ENCODE measurements at places on chromosomes 7 and 10. TPM values are rescaled to one million over a fixed set of nuclear protein-coding genes. Genes with fewer than 3 reads are reported as not detected.

Gene SPDYE2
- total RNA-seq, result 0.22 TPM

Gene GALNT17
- total RNA-seq, result not detected

Gene TSPAN12
- not detected for total RNA-seq

DNA sequence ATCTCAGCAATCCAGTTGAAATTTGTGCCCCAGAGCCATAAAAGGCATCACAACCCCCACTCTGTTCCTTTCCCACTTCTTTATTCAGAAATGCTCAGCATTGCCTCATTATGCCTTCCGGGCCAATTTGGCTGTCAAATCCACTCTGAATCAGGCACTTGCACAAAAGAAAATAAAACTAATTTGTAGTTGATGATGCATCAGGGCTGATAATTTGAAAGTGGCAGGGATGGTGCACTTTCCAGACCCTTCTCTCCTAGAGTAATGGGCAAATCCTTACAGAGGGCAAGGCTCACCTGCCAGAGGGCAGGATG lies 147.9 kb upstream of the PDE1C start:
- DNase-seq, result peak; percentile 27
- H3K4me3 ChIP-seq, result no peak overlapping the region
- no peak overlapping the region for H3K27ac ChIP-seq

GRCh38 chr7:30403477-30403876 lies 75.1 kb downstream of the NOD1 start:
- H3K27me3 ChIP-seq, result no peaks in the 10 kb centered on the region
- H3K4me1 ChIP-seq, result peaks cover 42% of the 10 kb centered on the region
- DNase-seq, result peak; percentile 96
- H3K4me3 ChIP-seq, result no peak overlapping the region
- H3K36me3 ChIP-seq, result peaks cover 2% of the 10 kb centered on the region

GRCh38 chr7:149007146-149007545 lies 21.2 kb downstream of the PDIA4 start:
- no peaks in the 10 kb centered on the region for H3K27me3 ChIP-seq
- DNase-seq, result no peak
- H3K4me3 ChIP-seq, result no peak overlapping the region
- H3K4me1 ChIP-seq, result no peaks in the 10 kb centered on the region
- no peak overlapping the region for H3K27ac ChIP-seq

GRCh38 chr10:89114846-89115625 lies 92.1 kb downstream of the CH25H start:
- no peak overlapping the region for H3K27ac ChIP-seq
- no peaks in the 10 kb centered on the region for H3K27me3 ChIP-seq
- peaks cover 20% of the 10 kb centered on the region for H3K4me1 ChIP-seq
- DNase-seq, result no peak
- H3K36me3 ChIP-seq, result no peaks in the 10 kb centered on the region

- H3K4me3 ChIP-seq, result peak overlapping the region; percentile 78
- peaks cover 4% of the 10 kb centered on the region for H3K36me3 ChIP-seq
- peaks cover 34% of the 10 kb centered on the region for H3K4me1 ChIP-seq
- no peaks in the 10 kb centered on the region for H3K27me3 ChIP-seq
- no peak for DNase-seq
These were observed 2.0 kb downstream of the MICALL2 start for GRCh38 chr7:1457059-1457948.

DNA sequence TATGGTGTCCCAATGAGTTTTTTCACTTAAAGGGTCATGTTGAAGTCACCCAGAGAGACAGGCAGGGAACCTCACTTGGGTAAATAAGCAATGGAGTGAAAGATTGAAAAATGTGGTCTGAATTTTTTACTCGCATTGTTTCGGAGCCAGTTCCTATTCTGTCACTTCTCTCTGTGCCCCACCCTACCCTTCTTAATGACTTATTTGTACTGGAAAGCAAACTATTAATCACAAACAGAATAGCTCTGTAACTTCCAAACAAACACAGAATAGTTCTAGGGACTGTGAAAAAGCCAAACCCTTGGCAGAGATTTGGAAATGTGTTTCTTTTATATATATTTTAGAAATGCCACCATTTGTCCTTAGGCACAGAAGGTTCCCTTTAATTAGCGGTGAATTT lies 76.0 kb downstream of the LRMDA start:
- no peak for DNase-seq
- H3K4me3 ChIP-seq, result no peak overlapping the region
- peaks cover 19% of the 10 kb centered on the region for H3K4me1 ChIP-seq
- no peaks in the 10 kb centered on the region for H3K27me3 ChIP-seq
- no peak overlapping the region for H3K27ac ChIP-seq

DNA sequence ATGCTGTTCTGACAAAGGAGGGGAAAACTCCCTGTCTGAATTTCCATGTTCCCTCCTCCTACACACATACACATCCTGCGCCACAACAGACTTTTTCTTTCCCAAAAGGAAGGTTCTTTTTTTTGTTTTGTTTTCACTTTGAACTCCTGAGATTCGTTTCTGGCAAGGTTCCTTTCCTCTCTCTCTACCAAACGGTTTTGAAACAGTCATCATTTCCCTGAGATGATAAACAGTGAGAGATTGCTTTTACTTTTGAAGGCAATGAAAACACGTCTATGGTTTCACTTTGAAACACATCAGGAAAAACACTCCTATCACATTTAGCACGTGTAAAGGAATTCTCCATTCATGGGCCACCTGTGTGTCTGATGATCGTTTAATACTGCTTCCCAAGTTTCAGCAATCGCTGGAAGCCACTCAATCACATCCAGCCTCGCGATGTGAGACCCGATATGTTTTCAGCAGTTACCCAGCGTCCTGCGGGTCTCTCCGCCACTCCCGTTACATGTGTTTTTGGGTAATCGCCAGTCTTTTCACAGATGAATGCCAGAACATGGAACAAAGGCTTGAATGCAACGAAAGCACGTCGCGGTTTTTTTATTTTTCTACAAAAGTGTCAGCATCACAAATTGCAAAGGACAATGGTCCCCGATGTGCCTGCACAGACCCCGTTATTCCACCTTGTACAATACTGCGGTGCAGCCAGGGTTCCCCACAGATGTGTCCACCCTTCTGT lies 62.8 kb upstream of the CUX1 start:
- DNase-seq, result peak; percentile 59
- H3K4me1 ChIP-seq, result peaks cover 5% of the 10 kb centered on the region
- H3K27ac ChIP-seq, result peak overlapping the region; percentile 86
- H3K27me3 ChIP-seq, result no peaks in the 10 kb centered on the region
- peak overlapping the region; percentile 78 for H3K4me3 ChIP-seq

GRCh38 chr10:74612195-74612594 lies 214.2 kb upstream of the KAT6B start:
- DNase-seq, result peak; percentile 13
- peaks cover 6% of the 10 kb centered on the region for H3K36me3 ChIP-seq
- H3K27ac ChIP-seq, result no peak overlapping the region
- H3K4me3 ChIP-seq, result no peak overlapping the region

GRCh38 chr10:132500781-132501415 lies 36.7 kb upstream of the INPP5A start:
- H3K36me3 ChIP-seq, result no peaks in the 10 kb centered on the region
- H3K4me3 ChIP-seq, result no peak overlapping the region
- DNase-seq, result no peak
- peaks cover 6% of the 10 kb centered on the region for H3K4me1 ChIP-seq

GRCh38 chr10:30645340-30645827 lies 15.8 kb upstream of the LYZL2 start:
- no peak overlapping the region for H3K27ac ChIP-seq
- H3K27me3 ChIP-seq, result peaks cover 35% of the 10 kb centered on the region
- H3K4me3 ChIP-seq, result no peak overlapping the region
- no peaks in the 10 kb centered on the region for H3K36me3 ChIP-seq

DNA sequence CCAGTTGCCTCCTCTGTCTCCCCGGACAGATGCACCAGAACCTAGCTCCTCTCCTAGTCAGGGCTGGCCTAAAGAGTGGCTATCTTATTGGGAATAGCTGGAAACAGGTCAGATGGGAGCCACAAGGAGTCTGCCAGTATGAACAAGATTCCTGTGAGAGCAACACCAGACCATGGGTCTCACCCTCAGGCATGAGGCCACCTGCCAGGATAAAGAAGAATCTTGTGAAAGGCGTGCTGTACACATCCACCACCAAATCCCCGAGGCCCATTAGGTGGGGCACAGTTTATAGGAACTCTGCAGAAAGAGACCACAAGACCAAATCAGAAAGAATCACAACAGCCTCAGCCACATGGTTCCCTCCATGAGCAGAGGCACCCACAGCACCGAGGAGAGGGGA lies 325.9 kb downstream of the TNS3 start:
- DNase-seq, result no peak
- H3K27ac ChIP-seq, result no peak overlapping the region
- no peaks in the 10 kb centered on the region for H3K27me3 ChIP-seq
- H3K36me3 ChIP-seq, result no peaks in the 10 kb centered on the region
- peaks cover 6% of the 10 kb centered on the region for H3K4me1 ChIP-seq
- no peak overlapping the region for H3K4me3 ChIP-seq

GRCh38 chr7:7773334-7774309 lies 55.2 kb upstream of the RPA3 start:
- H3K27me3 ChIP-seq, result no peaks in the 10 kb centered on the region
- H3K4me1 ChIP-seq, result peaks cover 51% of the 10 kb centered on the region
- H3K36me3 ChIP-seq, result peaks cover 7% of the 10 kb centered on the region
- H3K4me3 ChIP-seq, result no peak overlapping the region
- no peak overlapping the region for H3K27ac ChIP-seq

DNA sequence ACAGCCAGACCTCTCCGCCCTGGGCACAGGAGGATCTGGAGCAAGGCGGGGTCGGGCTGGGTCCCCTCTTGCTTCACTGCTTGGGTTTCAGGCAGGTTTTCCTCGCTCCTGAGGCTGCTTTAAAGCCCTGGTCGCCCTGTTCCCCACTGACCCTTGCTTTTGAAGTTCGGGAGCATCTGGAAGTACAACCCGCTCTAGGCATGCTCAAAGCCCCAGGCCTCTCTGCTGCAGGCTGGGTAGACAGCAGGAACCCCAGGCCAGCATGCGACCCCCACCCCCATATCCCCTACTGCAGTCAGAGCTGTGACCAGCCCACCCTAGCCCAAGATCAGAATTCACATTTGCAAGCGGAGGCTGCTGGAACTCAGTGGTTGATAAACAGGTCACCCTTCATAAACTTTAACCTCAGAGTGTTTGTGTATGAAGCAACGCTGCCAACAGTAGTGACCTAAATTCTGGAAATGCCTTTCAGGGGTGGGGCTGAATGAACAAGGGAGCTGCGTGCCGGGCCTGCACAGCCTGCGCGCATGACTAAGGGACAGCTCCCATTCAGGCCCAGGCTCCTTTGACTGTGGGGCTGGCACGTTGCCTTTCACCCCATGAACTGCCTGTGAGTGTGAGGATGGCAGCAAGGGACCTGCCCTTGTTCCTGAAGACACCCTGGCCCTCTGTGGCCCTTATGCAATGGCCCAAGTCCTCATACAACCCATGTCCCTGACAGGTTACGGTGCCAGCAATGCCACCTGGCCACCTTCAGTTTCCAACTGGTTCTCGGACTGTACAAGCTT lies 52.5 kb downstream of the PROSER2 start:
- H3K27me3 ChIP-seq, result no peaks in the 10 kb centered on the region
- H3K36me3 ChIP-seq, result peaks cover 9% of the 10 kb centered on the region
- H3K27ac ChIP-seq, result peak overlapping the region; percentile 96

GRCh38 chr10:43238462-43238861 lies 28.4 kb downstream of the RASGEF1A start:
- H3K36me3 ChIP-seq, result no peaks in the 10 kb centered on the region
- H3K27ac ChIP-seq, result no peak overlapping the region
- no peak overlapping the region for H3K4me3 ChIP-seq
- peaks cover 26% of the 10 kb centered on the region for H3K27me3 ChIP-seq

DNA sequence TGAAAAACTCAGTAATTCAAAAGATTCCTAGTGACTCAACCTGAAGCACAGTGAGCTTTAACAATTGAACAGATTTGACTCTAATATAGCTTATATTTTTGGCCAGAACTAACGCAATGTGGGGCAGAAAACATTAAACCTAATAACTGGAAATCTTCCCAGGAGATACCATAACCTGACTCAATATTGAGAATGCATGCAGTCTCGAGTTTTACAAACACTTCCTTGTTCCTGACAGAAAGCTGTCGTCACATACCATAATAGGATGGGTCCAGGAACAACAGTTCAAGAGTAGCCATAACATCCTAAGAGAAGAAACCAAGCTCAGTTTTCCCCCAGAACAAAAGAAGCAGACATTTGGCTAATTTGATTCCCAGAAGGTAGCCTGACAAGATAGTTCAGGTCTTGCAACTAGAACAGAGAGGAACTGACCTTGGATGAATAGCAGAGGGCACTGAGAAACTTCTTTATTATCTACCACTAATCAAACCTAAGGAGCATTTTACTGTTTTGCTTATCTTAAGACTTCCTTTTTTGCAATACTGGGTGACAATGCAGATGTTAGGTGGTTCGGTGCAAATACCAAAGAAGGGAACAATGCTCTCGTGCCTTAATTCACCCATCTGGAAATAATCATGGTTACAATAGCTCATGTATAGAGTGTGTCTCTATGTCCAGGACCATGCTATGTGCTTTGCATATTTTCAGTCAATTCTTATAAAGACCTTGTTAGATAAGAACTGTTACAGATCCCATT lies 38.6 kb upstream of the ACSL5 start:
- H3K27ac ChIP-seq, result peak overlapping the region; percentile 43
- peaks cover 12% of the 10 kb centered on the region for H3K4me1 ChIP-seq
- H3K4me3 ChIP-seq, result no peak overlapping the region
- no peak for DNase-seq
- peaks cover 6% of the 10 kb centered on the region for H3K36me3 ChIP-seq

DNA sequence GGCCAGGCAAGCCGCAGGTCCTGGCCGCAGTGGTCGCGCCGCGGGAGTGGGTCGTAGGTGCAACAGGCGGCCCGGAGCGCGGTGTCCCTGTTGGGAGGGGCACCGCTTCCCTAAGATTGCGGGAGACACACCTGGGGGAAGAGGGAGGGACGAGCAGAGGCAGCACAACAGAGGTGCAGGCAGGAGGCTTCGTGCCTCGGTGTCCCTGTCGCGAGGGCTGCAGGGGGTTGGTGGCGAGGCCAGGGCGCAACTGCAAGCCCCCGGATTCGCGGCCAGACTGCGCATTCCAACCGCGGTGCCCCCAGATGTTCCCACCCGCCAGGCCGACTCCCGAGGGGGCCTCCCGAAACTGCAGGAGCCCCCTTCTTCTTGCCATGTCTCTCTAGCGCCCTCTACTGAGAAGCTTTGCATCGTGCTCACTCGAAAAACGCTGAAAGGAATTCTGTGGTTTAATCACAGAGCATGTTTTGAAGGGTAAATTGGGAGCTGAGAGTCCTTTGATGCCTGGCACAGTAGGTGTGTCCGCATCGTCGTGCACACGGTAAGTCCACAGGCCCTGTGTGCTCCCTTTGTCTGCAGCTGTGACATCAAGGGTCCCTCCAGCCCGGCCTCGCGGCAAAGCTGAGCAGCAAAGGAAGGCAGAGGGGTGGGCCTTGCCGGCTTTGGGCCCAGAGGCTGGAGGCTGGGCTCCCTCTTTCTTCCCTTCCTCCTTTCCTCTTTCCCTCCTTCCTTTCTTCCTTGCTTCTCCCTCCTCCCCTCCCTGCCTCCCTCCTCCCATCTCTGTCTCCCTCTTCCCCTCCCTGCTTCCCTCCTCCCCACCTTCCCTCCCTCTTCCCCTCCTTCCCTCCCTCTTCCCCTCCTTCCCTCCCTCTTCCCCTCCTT lies 6.2 kb upstream of the MBL2 start:
- no peaks in the 10 kb centered on the region for H3K4me1 ChIP-seq
- DNase-seq, result peak; percentile 21
- H3K27ac ChIP-seq, result no peak overlapping the region
